ENCODE measurements at places on chromosomes 5 and 9.
A peak's percentile ranks its signal among the peaks of the same experiment; 100 is the strongest.

- DNase-seq = no peak
These were observed 252.1 kb downstream of the LURAP1L start for GRCh38 chr9:13026956-13027355.

DNA sequence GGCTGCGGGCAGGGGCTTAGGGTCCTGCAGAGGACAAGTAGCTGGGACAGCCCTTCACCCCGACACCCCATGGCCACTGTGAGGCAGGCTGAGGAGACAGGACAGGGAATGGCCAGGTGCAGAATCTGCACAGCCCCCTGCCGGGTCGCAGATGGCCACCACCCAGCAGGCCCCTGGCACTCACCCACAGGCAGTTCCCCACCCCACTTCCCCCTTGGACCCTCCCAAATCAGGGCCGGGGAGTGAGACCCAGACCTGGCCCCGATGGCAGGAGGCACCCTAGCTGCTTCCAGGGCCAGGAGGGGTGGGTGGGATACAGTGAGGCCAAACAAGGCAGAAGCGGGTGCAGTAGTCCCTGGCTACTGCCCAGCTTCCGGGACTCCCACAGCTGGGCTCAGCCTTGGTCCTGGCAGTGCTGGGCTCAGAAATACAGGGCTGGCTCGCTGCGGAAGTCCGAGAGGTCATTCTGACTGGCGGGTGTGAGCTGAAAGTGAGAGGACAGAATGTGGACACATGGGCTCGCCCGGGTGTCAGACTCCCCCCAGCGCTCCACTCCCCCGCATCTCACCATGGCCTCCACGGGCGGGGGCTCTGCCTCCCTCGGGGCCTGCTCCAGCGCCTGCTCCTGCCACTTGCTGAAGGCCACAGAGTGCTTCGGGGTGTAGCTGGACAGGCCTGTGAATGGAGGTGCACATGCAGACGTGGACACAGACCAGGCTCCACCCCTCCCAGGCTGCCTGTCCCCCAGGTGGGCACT lies 3.4 kb downstream of the SSNA1 start:
- DNase-seq = no peak

DNA sequence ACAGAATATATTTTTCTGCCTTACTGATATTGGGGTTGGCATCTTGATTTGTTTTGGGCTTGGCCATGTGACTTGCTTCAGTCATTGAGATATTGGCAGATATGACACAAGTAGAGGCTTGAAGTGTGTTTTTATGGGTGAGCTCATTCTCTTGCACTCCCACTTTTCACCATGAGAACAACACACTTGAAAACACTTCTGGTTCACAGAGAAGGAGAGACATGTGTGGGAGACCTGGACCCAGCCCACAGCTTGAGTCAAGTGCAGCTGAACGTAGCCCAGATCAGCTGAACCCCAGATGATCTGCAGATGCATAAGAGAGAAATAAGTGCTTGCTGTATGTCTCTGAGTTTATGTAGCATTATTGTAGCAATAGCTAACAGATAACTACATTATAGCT lies 155.4 kb downstream of the SEMA6A start:
- DNase-seq = no peak

DNA sequence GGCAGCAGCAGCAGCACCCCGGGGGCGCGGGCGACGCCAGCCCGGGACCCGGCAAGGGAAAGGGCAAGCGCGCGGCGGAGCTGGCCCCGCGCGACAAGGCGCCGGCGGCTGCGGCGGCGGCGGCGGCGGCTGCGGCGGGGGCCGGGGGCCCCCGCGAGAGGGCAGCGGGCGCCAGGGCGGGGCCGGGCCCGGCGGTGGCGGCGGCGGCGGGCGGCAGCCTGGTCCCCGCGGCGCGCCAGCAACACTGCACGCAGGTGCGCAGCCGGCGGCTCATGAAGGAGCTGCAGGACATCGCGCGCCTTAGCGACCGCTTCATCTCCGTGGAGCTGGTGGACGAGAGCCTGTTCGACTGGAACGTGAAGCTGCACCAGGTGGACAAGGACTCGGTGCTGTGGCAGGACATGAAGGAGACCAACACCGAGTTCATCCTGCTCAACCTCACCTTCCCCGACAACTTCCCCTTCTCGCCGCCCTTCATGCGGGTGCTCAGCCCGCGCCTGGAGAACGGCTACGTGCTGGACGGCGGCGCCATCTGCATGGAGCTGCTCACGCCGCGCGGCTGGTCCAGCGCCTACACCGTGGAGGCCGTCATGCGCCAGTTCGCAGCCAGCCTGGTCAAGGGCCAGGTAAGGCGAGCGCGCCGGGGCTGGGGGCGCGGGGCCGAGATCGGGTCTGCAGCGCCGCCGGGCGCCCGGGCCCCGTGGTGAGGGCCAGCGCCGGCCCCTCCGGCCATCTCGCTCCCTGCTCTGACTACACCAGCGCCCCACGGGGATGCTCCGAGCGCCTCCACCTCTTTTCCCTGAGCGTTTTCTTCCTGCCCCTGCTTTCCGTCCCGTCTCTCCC lies at the start of gene UBE2QL1:
Gene UBE2QL1 (plus strand): TSS at position 238 of the 843 bp plus-strand sequence. CDS start 35 bp downstream, at position 273.
- no peak for DNase-seq

- DNase-seq = no peak
These were observed 1.3 kb upstream of the ZBTB34 start for GRCh38 chr9:126859111-126859510.

DNA sequence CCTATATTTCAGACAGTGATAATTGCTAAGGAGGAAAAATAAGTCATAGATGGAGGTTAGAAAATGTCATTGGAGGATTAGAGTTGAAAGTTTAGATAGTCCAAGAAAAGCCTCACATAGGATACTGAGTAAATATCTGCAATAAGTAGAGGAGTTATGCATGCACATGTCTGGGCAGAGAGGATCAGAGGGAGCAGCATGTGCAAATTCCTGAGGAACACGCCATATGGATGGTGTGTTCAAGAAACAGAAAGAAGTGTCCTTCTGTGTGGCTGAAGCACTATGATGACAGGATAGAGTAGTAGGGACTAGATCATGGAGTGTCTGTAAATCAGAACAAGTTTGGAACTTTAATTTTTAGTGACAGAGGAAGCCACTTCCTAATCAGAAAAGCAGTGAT lies 52.2 kb downstream of the SGCD start:
- DNase-seq = no peak

DNA sequence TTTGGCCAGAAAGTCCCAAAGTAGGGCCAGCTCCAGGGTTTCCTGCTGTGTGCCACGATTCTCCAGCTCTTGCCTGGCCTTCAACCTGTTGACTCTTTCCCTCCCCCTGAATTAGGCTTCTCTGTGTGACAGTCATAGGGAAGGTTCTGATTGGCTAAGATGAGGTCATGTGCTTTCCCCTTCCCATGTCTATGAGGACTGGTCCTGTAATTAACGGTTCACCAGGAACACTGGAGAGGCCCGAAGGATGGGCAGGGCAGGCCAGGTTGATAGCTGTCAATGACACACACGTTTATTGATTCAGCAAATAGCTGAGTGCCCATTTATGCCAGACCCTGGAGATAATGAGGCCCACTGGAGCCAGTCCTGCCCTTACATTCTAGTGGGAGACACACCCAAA lies 9.0 kb upstream of the PRR7 start:
- DNase-seq = no peak

DNA sequence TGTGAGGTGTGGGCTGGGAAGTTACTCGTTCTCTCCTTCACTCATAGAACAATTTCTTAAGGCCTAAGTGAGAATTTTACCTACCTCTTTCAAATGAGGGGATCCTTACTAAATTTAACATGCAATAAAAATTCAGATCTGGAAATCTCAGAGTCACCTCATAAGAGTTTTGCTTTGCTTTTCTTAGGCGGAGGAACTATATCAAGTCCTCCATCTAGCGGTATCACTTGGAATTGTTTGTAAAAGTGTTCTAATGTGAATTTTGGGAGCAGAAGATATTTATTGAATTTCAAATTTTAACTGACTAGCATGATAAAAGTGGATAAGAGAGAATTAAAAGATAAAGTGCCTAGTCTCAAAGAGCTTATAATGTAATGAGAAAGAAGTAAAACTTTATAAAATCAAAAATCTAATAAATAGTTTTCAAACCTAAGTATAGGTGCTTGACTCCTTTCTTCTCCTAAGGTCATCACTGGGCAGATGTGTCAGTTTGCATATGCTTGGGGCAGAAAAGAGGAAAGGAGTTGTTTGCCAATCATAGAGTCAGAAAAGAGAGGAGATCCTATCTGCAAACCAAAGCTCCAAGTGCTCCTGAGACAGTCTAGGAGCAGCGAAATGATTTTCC lies 145.7 kb upstream of the DAB2 start:
- DNase-seq = no peak

GRCh38 chr5:110757118-110757729 lies 18.4 kb downstream of the SLC25A46 start:
- DNase-seq = no peak

DNA sequence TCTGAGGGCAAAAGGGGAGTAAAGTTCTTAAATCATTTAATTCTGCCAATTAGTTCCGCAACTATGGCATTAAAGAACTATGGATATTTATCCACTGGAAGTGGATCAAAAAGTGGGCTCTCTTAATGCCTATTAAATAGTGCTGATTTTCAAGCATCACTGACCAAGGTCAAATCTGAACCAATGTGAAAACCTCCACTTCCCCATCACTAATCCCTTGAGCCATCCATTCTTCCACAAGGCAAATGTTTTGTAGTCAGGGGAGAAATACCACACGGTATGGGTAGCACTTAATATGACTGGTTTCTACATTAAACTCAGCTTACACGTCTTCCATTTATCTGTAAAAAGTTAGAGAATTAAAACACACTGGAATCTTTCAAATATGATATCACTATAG lies 57.6 kb downstream of the MLLT3 start:
- DNase-seq = peak; percentile 73

DNA sequence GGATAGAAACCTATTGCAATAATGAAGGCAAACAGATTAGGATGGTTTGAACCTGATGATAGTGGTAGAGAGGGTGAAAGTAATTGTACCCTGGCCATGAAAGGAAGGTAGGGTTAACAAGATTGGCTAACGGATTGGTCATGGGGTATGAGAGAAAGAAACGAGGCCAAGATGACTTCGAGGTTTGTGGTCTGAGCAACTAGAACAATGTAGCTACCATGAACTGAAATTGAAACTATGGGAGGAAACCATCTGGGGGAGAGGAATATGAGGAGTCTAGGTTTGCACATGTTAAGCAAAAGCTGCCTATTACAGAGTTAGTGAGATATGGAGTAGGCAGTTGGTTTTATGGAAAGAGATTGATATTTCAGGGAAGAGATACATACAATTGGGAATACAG lies 406.0 kb downstream of the PRELID2 start:
- no peak for DNase-seq

- no peak for DNase-seq
These were observed 43.3 kb downstream of the RPS23 start for GRCh38 chr5:82234885-82235284.

DNA sequence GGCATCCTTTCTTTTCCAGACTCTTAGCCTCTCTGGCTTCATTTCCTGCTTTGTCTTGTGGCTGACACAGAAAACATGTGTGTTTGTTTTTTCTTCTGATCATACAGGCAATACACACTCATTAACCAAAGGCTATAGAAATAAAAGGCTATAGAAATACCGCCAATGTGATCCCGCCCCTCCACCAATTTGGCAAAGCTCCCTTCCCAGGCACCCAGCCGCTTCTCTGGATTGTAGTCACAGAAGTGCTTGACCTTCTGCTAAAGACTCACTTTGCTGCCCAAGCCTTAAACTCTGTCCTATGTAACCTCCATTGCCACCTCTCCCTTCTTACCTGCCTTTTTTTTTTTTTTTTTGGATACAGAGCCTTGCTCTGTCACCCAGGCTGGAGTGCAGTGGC lies 5.3 kb downstream of the TXNDC15 start:
- no peak for DNase-seq

DNA sequence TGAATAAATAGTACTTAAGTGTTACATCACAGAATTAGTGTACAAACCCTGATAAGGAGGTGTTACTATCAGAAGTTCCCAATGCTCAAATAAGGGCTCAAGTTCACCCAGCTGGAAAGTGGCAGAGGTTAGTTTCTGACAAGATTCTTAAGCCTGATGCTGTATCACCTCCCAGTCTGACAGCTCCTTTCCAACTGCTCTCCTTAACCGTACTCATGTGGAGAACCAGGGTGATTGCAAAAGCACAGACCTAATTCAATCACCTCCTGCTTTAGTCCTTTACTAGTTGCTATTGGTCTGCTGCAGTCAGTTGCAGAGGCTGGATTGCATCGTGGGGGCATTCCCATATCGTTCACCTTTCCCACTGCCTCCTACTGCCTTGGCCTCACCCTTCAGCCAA lies 100.4 kb upstream of the ZNF618 start:
- DNase-seq = no peak

GRCh38 chr5:30676223-30676840 lies 517.2 kb upstream of the CDH6 start:
- DNase-seq = no peak

- DNase-seq = no peak
These were observed 1271.3 kb downstream of the EFNA5 start for GRCh38 chr5:106399391-106399790.

- no peak for DNase-seq
These were observed 623.3 kb downstream of the HINT1 start for GRCh38 chr5:130541617-130542221.

GRCh38 chr9:86241216-86241615 lies 18.2 kb downstream of the C9orf153 start:
- DNase-seq = no peak

GRCh38 chr9:120490888-120491595 lies 88.9 kb downstream of the CDK5RAP2 start:
- no peak for DNase-seq

DNA sequence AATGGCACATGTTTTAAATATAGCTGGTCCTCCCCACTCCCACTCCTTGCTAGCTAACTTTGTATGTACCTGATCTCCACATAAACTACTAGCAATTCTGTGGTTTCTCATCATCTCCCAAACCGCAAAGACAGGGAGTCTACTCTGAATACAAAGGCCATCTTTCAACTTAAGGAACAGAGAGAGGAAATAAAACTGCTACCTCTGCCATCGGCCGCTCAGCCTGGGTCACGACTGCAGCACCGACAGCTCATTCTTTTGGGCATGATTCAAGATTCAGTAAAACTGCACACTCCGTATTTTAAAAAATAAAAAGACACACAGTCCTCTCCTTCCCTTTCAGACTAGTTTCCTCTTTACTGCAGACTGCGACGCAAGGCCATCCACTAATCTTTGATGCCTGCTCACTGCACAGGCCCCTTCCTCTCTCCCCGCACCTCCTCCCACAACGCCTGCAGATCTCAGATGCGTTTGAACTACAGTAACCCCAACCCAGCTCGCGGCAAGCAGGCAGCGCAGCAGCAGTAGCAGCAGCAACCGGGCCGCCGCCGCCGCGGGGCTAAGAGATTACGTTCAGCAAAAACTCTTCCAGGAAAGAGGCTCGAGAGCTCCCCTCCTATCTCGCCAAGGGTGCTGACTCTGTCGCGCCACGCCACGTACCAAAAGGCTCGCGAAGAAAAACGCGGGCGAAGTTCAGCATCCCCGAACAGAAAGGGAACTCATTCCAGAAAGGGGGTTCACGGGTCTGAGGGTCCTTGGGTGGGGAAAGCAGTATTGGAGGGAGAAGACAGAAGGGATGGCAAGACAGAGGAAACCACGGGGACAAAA lies 1.5 kb downstream of the RNF145 start:
- no peak for DNase-seq

- peak; percentile 56 for DNase-seq
These were observed 48.7 kb downstream of the PIK3R1 start for GRCh38 chr5:68264024-68264956.

GRCh38 chr5:25119650-25120049 lies 474.9 kb upstream of the CDH10 start:
- DNase-seq = no peak

All from retinal pigment epithelial cell (primary cell).